Thoracic aorta (tissue), 2 donors: ENCODE measurements at places on chromosomes 6 and 20. TPM values are rescaled to one million over a fixed set of nuclear protein-coding genes. Genes with fewer than 3 reads are reported as not detected.

Gene UCKL1
- 40.5 TPM for total RNA-seq

Gene MEI4
- not detected for total RNA-seq

Gene SNAI1
- 19.1 TPM for total RNA-seq

Gene KIF6
- not detected for total RNA-seq

Gene NKAPL
- 1.1 TPM for total RNA-seq
